ENCODE measurements at places on chromosomes 2 and 18. TPM values are rescaled to one million over a fixed set of nuclear protein-coding genes. Genes with fewer than 3 reads are reported as not detected.

DNA sequence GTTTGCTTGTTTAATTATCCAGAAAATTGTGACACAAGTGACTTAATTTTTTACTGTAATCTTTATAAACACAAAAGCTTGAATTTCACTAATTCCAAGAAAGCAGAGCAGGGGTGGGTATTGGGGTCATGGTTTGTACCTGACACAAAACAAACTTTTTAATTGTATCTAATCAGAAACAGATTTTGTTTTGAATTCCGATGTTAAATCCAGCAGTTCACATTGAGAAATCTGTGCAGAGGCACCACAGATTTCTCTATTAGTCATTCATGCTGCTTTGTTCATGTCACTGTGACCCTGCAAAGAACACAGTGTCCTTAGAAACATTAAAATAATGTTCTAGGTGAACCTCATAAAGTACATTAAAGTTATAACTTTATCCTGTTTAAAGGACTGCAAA, 443.4 kb downstream of the NYAP2 start:
- peak; percentile 54 for DNase-seq

Gene ME2
- 32.2 TPM for total RNA-seq

DNA sequence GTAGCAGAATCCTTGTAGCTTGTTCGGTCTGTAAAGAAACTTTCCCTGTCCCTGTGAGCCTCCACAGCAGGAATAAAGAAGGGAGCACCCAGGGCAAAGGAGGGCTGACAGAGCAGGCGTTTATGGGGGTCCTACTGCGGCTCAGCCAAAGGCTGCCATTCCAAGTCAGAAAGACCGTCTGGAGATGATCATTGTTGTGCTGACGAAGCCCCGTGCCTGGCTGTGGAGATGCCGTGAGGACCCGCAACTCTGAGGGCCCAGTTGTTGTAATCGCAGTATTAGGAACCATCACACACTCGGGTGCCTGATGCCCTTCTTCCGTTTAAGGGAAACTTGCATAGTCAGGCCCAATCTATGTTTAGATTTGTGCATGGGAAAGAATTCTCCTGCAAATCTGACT, 16.9 kb upstream of the VWA3B start:
- DNase-seq: no peak

Gene GCA
- 1.6 TPM for total RNA-seq

DNA sequence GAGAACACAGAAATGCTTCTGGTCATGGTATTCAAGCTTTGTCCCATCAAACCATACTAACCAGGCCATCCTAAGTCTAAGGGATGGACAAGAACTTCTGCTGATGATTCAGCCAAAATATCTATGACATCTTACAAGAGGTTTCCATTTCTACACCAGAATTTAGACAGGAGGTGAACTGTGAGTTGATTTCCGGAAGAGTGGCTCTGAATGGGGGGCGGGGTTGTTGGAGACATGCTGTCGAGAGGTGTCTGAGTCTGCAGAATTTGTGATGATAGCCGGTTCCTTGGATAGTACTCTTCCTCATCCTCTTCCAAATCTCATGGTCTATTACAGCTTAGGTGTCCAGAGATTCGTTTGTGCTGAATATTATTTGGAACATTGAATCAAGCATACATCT, 408.7 kb upstream of the TCF4 start:
- DNase-seq: no peak

- DNase-seq: no peak
Observed at GRCh38 chr18:35688757-35689156, 107.2 kb downstream of the GALNT1 start.

GRCh38 chr2:127620866-127621265, 25.1 kb upstream of the GPR17 start:
- no peak for DNase-seq

Gene LHCGR
- not detected for total RNA-seq

GRCh38 chr2:240626531-240627300, 1.4 kb downstream of the GPR35 start:
- no peak for DNase-seq

- DNase-seq: no peak
Observed at GRCh38 chr18:32111706-32112105, 20.0 kb downstream of the RNF138 start.

GRCh38 chr2:121504316-121504715, 26.4 kb upstream of the RNU4ATAC start:
- no peak for DNase-seq

GRCh38 chr2:213079756-213080155, 71.7 kb downstream of the IKZF2 start:
- no peak for DNase-seq

DNA sequence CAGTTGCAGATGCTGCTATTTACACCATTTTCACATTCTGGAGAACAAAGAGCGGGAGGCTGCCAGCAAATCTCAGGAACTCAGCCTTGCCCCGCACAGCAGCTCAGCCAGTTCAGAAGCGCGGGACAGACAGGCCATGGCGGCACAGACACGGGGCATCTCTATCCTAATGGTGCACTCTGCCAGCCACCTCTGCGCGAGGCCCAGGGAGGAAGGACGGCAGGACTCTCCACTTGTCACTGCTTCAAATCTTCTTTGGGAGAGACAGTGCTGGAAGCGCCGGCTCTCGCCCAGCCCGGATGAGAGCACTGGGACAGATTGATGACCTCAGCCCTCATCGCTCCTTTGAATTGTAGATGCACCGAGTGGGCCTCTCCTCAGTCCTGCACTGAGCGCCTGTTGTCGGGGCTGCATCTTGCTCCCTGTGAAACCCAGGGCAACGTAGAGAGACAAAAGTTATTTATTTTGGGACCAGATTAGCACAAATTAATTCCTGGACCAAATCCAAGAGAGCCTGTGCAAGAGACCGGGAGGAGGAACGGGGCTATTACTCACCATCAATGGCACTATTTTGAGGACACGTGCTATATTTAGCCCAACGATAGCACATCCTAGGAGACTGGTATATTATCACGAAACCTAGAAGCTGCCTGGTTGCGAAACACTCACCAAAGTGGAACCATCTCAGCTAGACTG, 211.4 kb upstream of the SMIM21 start:
- peak; percentile 78 for DNase-seq

DNA sequence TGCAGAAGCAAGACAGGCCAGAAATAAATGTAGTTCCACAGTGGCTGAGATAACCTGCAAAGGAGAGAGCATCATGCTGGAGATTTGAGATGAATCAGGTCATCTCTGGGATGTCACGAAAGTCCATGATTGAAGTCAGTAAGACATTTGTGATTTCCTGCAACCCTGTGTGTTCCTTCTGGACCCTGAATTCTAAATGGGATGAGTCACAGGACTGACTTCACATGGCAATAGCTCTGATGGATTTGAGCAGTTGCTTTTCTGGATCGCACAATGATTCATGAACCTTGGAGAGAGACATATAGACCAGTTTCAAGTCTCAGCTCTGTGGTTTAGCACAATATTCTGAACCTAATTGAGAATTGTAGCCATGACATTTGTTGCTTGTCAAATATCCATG, 102.9 kb downstream of the TSN start:
- DNase-seq: peak; percentile 61

- DNase-seq: no peak
Observed at GRCh38 chr2:241617431-241618154, 19.4 kb downstream of the THAP4 start.

- DNase-seq: no peak
Observed at GRCh38 chr2:188478724-188479123, 187.1 kb downstream of the GULP1 start.

DNA sequence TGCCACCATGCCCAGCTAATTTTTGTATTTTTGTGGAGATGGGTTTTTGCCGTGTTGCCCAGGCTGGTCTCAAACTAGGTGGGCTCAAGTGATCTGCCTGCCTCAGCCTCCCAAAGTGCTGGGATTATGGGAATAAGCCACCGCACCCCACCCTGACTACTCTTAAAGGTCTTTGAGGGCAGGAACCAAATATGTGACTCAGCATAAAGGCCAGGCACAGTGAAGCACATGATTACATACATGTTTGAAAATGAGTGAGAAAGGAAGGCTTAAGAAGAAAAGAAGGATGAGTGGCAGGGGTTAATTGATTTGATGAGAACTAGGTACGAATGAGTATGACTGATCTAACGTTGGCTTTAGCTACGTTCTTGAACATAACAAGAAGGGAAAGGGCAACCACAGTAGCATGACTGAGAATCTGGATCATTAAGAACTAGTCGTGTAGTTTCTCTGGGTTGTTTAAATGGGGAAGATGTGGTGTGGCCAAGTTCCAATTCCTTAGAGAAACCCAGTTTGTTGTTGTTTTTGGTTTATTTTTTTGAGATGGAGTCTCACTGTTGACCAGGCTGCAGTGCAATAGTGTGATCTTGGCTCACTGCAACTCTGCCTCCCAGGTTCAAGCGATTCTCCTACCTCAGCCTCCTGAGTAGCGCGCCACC, 6.8 kb downstream of the RESP18 start:
- DNase-seq: no peak

Gene IGFBP2
- total RNA-seq: 40.1 TPM

- DNase-seq: peak; percentile 26
Observed at GRCh38 chr2:200406379-200406778, 99.9 kb downstream of the SPATS2L start.

GRCh38 chr2:18265614-18266586, 294.6 kb downstream of the RDH14 start:
- no peak for DNase-seq

DNA sequence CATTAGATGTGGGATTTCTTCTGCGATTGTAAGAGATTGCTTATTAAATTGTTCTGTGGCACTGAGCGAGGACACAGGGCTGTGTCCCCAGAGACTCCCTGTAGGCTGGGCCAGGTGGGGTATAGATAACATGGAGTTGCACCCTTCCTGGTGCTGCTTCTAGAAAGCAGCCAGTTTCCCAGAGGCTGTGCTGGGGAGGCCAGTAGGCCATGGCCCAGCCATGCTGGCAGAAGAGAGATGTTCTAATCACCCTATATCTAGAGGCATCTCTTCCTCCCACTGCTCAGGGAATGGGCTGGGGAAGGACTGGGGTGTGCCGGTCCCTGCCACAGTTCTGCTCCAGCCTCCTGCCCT, 66.9 kb downstream of the HS1BP3 start:
- no peak for DNase-seq

DNA sequence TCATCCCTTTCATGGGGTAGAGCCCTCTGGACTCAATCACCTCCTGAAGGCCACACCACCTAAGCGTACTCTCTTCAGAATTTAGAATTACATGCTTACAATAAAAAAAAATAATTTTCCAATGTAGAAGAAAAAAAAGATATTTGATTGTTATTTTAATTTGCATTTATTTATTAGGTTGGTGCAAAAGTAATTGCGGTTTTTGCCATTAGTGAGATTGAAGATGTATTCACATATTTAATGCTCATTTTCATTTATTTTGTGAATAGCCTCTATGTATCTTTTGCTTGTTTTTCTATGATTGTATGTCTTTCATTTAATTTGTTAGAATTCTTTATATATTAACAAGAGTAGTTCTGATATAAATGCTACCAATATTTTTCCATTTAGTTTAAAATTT, 220.5 kb downstream of the RND3 start:
- DNase-seq: no peak

DNA sequence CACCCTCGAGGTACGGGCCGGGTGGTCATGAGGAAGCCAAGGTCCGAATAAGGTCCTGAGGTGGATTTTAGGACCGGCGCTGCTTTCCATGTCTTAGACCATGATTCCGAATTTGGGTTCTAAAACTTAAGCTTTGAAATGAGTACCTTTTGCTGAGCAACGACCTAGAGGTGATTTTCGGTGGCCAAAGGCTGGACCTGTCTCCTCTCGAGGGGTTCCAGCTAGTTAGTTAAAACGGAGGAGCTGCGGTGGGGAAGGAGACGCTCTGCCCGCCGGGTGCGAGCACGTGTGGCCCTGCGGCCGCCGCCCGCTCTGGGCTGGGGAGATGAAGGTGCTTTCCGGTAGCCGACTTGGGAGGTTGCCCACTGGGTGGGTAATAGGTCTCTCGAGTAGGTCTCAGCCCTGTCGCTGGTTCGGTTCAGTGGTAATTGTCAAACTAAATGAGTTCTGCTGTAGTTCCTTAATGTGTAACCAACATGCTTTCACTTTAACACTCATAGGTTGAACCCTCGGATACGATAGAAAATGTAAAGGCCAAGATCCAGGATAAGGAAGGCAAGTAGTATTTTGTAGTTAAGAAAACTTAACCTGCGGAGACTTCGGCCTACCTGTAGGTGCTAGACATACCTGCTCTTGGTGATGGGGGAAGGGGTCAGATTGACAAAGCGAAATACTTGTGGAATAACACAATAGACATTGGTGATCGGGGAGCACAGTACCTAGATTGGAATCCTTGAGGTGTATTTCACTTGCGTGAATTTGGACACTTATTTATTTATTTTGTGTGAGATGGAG, 572 bp downstream of the RPS27A start:
- DNase-seq: peak; percentile 65

DNA sequence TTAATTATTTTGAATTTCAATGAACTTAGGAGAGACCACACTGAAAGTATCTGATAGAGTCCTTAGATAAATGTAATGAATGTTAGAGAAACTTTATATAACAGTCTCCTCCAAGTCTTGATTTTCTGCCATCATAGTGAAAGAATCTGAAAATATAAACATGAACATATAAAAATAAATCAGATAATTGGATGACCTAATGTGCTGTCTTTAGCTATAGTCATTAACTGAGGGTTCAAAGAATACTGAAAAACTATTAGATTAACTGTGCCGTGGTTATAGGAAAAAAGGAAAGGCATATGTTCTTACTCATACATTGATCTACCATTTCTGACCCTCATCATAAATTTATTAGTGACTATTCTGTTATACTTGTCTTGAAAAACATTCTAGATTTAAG, 47.0 kb upstream of the SPAG16 start:
- DNase-seq: no peak

- no peak for DNase-seq
Observed at GRCh38 chr2:102412199-102412598, 10.8 kb upstream of the IL18RAP start.

- DNase-seq: peak; percentile 31
Observed at GRCh38 chr2:164697688-164698461, 76.6 kb upstream of the GRB14 start.

Data from GM23248 (cell line).